ENCODE measurements at places on chromosomes 2 and 18.

- DNase-seq, result no peak
These were observed 61.0 kb upstream of the DTNA start for GRCh38 chr18:34649080-34649479.

- DNase-seq, result no peak
These were observed 381.6 kb downstream of the DSEL start for GRCh38 chr18:67134911-67135310.

DNA sequence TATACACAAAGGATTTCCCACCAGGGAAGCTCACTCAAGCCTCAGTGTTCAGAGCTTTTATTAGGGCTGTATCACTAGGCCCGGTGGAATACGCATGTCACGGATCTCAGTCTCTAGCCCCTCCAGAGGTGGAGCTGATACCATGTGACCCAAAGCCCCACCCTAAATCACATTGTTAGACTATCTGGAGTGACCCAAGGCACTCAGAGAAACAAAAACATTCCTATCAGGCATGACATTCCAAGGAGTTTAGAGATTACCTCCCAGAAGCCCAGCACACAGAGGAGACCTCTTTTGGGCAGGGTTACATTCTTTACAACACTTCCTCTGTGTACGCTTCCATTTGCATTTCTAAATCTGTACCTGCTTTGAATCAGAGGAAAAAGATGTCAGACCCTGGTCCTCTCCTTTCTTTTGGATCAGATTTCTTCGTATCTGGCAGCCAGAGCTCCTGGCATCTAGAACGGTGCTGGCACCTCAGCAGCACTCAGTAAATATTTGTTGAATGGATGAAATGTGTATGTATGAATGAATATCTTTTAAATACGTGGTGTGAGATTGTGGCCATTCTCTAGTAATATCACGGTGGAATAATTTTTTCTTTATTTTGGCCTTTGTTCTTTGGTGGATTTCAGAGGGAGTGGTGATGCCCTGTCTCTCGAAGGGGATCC, 37.7 kb upstream of the SMAD2 start:
- DNase-seq, result no peak

- no peak for DNase-seq
These were observed 1583.2 kb downstream of the SUCLG1 start for GRCh38 chr2:82875858-82876257.

GRCh38 chr2:163717515-163717914, 18.3 kb downstream of the FIGN start:
- DNase-seq, result no peak

- no peak for DNase-seq
These were observed 47.1 kb upstream of the SELENOI start for GRCh38 chr2:26298638-26299393.

GRCh38 chr2:43937269-43937820, 58.4 kb downstream of the LRPPRC start:
- DNase-seq, result no peak

GRCh38 chr2:209977386-209978239, 24.8 kb upstream of the RPE start:
- DNase-seq, result no peak

- no peak for DNase-seq
These were observed 78.2 kb downstream of the KCTD1 start for GRCh38 chr18:26470011-26470637.

DNA sequence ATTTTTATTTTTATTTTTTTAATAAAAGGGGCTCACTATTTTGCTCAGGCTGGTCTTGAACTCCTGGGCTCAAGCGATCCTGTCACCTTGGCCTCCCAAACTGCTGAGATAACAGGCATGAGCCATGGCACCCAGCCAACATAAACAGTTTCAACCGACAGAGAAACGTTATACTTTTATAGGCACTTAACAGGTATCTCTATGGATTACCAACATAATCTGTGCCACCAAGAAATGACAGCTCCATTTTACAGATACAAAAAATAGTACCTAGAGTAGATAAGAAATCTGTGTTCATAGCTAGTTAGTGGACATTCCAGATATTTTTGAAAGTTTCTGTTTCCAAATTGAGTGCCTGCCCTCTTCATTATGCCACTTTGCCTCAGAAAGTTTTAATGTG, 1316.7 kb downstream of the LRP1B start:
- no peak for DNase-seq

DNA sequence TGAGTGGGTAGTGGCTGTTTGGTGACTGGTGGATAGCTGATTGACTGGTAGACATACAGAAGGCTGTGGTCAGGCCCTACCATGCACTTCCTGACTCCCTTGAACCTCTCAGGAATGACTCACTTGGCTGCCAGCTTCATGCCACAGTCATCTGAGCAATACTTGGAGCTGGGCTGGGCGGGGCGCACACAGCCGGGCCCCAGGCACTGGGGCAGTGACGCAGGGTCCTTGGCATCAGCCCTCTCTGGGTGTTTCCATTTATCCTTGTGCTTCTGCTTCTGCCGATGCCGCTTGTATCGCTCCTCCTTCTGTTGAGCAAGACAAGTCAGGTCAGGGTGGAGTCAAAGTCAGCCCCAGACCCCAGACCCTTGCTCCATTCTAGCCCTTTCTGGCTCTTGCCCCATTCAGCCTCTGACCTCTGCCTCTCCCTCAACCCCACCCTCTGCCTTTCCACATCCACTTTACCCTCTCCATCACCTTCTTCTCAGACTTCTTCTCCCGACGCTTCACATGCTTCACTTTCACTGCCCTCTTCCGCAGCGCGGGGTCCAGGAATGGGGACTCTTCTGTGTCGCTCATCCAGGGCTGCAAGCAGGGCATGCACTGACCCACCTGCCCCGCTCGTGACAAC, 3.0 kb upstream of the MBD1 start:
- no peak for DNase-seq

DNA sequence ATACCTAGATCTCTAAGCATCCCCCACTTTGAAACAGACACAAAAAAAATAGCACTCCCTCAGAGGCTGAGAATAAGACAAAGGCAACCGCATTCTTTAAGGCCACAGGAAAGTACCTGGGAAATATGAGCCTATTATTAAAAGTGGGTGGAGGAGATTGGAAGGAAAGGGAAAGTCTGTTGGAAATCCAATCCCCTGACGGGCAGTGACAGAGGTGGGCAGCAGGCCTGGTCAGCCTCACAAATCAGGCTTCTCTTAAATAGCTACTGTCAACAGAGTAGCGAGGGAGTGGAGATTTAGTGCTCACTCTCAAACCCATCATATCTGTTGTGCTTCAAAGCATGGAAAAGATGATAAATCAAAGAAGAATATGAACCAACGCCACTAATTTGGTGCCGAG, 324.4 kb downstream of the ALK start:
- no peak for DNase-seq

DNA sequence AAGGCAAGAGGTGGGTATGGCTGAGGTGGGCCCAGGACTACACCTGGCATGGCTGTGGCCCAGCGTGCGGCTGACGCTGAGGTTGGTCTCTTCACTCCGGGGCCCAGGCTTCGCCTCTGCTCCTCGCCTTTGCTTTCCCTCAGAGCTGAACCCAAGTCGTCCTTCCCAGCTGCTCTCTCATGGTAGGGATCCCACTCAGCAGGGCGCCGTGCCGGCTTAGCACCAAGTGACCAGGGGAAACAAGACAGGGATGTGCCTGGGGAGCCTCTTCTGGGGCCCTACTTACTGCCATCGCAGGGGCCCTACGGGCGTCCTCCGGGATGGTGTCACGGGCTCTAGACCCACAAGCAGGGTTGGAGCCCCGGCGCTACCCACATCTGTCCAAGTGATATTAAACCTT, 138.1 kb upstream of the ALKAL2 start:
- no peak for DNase-seq

- DNase-seq, result no peak
These were observed 16.0 kb downstream of the CCNT2 start for GRCh38 chr2:134934641-134935040.

- no peak for DNase-seq
These were observed 14.1 kb upstream of the PMAIP1 start for GRCh38 chr18:59885579-59886163.

GRCh38 chr18:45723567-45724355, at the start of gene SLC14A1:
Gene SLC14A1, plus strand, starts transcription at chr18:45724181. Its CDS starts 6,140 bp downstream, at chr18:45730321.
- DNase-seq, result no peak

- DNase-seq, result no peak
These were observed 301.6 kb downstream of the STK39 start for GRCh38 chr2:167945660-167946368.

GRCh38 chr18:76431437-76432273, 63.4 kb downstream of the ZNF516 start:
- no peak for DNase-seq

- DNase-seq, result no peak
These were observed 40.2 kb downstream of the LPIN1 start for GRCh38 chr2:11786592-11786991.

DNA sequence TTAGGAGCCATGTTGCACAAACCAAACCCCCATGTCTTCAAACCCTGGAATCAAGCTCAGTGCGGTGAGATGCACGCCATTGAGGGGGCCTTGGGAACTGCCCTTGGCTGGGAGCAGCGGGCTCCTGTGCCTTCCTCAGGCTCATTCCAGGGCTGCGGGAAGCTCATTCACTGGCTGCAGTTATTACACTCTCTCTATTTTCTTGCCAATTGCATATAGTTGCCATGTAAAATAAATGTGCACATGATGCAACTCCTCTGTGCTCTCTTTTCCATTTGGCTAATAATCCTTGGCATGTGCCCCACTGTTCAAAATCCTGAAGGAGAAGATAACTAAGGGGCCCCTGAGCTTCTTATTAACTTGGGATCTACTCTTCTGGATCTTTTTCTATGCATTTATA, 74.7 kb downstream of the KCTD1 start:
- DNase-seq, result no peak

DNA sequence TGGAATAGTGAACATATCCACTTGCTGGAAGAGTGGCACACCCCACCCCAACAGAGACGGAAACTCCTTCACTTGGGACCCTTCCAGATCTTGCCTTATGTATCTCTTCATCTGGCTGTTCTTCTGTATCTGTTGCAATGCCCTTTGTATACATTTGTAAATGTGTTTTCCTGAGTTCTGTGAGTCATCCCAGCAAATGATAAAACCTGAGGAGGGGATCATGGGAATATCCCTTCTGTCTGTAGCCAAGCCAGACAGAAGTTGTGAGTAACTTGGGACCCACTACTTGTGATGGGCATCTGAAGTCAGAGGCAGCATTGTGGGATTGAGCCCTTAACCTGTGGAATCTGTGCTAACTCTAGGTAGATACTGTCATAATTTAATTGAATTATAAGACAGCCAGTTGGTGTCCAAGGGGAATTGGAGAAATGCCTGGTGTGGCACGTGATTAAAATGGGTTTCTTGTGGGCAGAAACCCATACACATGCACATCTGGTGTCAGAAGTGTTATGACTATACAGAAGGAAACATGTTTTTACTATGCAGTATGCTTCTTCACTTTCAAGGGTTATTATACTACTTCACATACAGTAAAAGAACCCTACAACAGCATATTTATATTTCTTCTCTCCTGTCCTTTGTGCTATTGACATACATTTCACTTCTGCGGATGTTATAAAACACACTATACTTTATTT, 32.3 kb upstream of the TMEM247 start:
- DNase-seq, result no peak

- no peak for DNase-seq
These were observed 140.5 kb downstream of the ALK start for GRCh38 chr2:29780906-29781305.

All from GM12892 (cell line).